GM13976 (cell line): ENCODE measurements at places on chromosomes 6 and 20.

DNA sequence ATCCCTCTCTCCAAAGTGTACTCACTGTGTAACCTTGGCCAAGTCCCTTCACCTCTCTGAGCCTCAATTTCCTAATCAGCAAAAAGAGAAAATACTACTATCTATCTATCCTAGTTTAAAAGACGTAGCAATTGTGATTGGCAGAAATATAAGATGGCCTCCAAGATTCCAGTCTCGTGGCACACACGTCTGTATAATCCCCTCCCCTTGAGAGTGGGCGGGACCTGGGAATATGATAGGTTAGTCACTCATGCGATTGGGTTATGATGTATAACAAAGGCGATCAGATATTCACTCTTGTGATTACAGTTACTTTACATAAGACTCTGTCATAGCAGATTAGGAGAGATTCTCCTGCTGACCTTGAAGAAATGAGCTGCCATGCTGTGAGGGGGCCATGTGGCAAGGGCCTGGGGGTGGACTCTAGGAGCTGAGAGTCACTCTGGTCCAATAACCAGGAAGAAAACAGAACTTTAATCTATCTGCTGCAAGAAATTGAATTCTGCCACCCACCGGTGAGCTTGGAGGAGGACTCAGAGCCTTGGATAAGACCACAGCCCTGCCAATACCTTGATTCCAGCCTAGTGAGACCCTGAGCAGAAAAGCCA is 6.0 kb downstream of the CPNE5 start:
- DNase-seq: no peak

DNA sequence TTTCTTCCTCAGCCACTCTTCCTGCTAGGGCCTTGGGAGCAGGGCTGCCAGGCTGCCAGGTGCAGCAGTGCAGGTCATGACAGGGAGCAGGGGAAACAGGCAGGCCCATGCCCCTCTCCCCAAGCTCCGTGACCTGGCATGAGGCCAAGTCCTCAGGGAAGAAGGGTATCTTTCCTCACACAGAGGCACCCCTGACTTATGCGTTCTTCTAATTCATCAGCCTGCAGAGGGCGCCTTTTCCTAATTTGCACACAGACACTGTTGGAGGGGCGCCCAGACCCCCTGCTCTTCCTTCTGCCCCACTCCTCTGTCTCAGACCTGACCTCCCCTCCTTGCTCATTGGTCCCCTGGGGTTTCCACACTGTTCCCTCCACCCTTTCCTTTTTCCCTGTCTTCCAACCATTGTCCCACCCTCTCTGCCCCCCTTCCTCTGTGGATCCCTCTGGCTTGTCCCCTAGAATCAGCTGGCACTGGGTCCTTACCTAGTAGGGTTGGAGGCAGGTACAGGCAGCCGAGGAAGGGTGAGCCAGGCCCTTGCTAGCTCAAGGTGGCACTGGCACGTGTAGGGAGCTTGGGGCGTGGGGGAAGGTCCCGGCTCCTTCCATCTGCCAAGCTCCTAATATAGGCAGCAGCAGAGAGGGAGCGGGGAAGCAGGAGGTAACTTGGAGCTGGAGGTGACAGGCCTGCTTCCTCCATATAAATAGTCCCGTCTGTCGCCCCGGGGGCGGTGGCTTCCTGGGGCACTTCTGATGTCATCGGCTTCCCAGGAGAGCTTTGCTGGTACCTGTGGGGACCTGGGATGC is 154.9 kb upstream of the MLN start:
- DNase-seq: no peak

GRCh38 chr6:53857318-53858094 is 62.7 kb downstream of the LRRC1 start:
- DNase-seq: no peak

- peak; percentile 93 for DNase-seq
Observed at GRCh38 chr20:50844430-50845100, 49.7 kb downstream of the BCAS4 start.

DNA sequence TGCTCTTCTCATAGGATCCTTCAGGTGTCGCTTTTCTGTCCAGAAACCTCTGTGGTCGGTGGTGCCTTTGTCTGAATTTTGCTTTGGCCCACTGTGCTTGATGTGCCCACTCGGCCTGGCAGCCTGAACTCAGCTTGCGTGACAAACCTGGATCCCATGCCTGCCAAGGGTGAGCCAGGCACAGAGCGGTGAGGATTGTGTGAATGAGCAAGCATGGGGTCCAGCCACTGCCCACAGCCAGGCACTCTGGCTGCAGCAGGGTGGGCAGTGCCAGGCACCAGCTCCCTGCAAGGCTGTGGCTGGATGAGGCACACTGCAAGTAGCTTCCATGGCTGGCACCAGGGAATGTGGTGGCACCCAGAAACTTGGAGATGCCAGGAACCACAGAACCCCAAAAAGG is 110.3 kb downstream of the THEMIS start:
- DNase-seq: no peak

GRCh38 chr20:1676650-1677049 is 19.1 kb upstream of the SIRPG start:
- DNase-seq: no peak

- no peak for DNase-seq
Observed at GRCh38 chr6:5840734-5841390, 165.9 kb downstream of the NRN1 start.

DNA sequence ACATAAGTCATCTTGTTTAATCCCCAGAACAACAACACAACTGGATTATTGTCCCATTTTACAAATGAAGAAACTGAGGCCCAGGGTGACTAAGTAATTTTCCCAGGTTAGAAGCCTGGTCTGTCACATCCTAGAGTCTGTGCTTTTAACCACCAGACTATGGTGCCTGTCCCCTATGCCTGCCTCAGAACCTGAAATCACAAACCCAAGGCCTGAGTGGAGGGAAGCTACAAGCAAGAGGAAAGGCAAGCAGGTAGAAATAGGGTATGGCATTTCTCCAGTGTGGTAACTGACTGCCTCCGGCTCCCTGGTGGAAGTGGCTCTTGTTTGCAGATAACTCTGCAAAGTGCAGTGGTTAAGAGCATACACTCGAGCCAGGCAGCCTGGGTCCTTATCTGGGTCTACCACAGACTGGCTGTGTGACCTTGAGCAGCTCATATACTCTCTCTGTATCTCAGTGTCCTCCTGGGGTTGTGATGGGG is 2.5 kb downstream of the TMEM63B start:
- no peak for DNase-seq

GRCh38 chr6:105587349-105588122 is 184.7 kb upstream of the PREP start:
- DNase-seq: no peak

GRCh38 chr6:140236732-140237131 is 862.3 kb upstream of the CITED2 start:
- no peak for DNase-seq

DNA sequence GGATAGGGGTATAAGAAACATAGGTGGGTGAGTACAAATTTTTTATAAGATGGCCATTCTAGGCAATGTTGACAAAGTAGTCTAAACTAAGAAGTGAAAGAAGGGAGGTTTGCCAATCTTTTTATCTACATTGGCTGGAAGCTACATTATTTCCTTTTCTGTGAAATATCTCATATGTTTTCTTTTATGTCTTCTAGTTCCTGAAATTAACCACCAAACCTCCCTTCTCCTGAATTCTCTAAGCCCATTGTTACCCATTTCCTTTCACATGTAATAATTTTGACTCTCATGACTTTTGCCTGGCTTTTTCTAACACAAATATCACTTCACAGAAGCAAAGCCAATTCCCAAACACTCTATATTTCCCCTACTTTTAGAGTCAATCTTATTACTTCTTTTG is 496.2 kb upstream of the JAG1 start:
- no peak for DNase-seq

DNA sequence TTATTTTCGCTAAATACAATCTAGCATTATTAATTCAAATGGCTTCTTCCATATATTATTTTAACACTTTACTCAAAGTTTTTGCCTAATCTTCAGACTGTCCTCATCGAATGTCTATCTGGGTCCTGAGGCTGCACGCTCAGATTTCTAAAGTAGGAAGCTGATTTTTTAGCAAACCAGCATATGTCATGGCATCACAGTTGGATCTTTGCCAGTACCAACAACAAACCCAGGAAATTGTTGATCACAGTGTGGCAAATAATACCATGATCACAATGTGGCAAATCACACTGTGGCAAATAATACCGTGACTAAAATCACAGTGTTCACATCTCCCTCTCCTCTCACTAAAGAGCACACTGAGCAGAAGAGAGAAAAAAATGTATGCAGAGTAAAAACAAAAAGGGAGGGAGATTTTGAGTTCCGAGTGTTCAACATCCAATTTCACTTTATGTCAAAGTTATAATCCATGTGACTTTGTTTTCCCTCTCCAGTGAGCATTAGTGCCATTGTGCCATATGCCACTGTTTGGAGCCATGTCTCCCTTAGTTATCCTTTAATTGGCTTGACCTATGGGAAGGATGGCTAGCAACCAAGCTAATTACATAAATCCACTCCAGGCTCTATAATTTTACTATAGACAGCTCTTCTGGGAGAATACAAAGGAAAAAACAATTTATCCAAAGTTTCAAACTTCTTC is 1059.6 kb downstream of the HACE1 start:
- no peak for DNase-seq

DNA sequence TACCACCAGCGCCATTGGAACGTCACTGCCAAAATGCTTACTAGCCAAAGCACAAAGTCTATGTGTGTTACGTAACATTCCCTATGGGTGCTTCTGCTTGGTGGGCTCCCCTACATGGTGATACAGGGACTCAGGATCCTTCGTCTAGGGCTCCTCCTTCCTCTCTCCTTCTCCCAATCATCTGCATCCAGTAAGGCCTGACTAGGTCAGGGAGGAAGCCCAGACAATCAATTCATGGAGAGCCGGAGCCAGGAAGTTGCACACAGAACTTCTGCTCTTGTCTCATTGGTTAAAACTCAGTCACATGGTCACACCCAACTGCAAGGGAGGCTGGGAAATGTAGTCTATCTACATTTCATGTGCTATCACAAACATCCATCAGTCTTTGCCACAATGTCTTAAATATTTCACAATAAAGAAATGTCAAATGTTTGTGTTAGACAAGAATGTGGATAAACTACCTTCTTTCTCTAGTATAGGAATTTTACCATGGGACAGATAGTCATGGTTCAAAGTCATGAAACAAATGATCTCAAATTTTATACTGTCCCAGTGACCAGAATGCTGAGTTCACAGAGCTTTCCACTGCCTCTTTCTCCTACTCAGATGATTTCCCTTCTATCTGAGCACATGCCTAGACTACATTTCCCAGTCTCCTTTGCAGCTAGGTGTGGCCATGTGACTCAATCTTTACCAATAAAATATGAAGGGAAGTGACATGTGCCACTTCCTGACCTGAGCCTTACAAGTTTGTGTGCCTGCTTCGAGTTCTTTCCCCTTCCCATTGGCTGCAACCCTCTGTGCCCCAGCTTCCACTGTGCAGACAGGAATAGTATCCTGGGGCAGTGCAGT is 9.3 kb upstream of the KCNK15 start:
- no peak for DNase-seq

GRCh38 chr20:47233333-47234188 is 122.9 kb downstream of the ZMYND8 start:
- no peak for DNase-seq

- no peak for DNase-seq
Observed at GRCh38 chr20:17511401-17511800, 19.8 kb downstream of the BFSP1 start.

GRCh38 chr6:13560651-13561044 is 13.8 kb upstream of the SIRT5 start:
- DNase-seq: no peak

GRCh38 chr6:402901-403658 is 11.5 kb downstream of the IRF4 start:
- DNase-seq: no peak

GRCh38 chr6:95959261-95959660 is 56.5 kb upstream of the FUT9 start:
- no peak for DNase-seq

DNA sequence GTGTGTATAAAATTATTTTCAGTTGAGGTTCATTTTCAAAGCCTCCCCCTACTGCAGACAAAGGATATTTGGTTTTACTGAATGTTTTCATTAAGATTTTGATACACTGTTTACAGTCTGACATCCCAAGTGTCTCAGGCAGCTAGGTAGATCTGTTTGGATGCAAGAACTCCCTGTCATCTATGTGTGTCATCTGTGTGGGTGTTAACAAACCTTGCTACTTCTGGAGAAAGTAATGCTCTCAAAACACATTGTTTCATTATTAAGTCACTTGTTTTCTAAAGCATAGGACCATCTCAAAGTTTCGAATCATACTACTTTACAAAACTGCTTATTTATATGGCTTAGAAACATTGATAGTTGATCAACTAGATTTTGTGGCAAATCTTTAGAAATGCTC is 114.5 kb upstream of the TMEM170B start:
- DNase-seq: no peak

GRCh38 chr6:82073484-82073883 is 174.1 kb downstream of the IBTK start:
- no peak for DNase-seq

- DNase-seq: peak; percentile 65
Observed at GRCh38 chr6:3388786-3389185, 68.1 kb downstream of the SLC22A23 start.

- DNase-seq: no peak
Observed at GRCh38 chr20:63911176-63911575, 16.2 kb downstream of the DNAJC5 start.

- DNase-seq: no peak
Observed at GRCh38 chr6:23420659-23421350, 705.2 kb upstream of the NRSN1 start.

DNA sequence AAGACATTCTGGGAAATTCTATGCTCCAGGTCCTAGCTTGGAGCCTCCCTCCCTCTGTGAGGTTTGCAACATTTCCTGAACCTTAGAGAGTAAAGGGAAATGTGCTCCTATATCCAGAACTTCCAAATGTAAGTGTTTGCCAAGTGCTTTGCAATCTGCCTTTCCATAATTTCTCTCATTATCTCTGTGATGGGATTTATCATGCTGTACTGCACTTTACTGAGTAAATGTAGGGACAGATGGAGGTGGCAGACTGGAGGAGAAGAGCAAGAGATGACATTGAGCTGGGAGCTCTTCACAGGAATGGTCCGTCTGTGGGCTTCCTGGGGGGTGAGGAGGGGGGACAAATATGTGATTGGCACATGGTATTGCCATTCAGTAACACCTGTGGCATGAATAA is 184.3 kb downstream of the SOX4 start:
- DNase-seq: no peak

DNA sequence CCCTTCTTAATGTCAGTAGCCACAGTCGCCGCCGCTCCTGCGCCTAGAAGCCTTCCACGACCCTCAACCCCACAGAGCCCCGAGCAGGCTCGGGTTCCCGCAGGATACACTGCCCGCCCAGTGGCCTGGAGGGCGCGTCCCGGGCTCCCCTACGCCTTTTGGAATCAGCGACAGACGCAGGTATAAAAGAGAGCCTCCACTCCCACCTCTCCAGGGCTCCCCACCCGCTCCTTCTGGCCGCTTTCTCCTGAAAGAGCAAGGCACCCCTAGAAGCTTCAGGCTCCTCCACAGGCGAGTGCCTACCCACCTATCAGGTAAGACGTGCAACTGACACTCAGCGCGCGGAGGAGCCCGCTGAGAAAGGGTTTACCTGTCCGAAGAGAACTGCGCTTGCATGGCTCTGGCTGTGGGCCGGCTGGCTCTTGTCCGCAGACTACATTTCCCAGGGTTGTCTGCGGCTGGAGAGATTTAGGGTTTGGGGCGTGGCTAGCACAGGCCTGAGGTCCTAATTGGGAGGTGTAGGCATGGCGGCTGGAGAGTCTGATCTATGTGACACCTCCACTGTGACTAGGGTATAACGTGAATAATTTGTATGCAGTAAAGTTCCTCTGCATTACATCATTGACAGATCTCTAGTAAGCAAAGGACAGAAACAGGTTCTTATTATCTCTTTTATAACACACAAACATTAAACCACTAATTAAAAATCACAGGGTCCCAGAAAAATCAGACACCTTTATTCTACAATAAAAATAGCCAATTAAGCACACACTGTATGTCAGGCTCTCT is 13.5 kb upstream of the ZNF391 start:
- DNase-seq: peak; percentile 85
